Stimulated activated CD8-positive, alpha-beta memory T cell treated with anti-CD3 and anti-CD28 coated beads, Interleukin-15, amount 100 ng/mL, for 24 hours (primary cell): ENCODE measurements at places on chromosomes 1 and 21.

GRCh38 chr1:50421366-50421748 lies 1.9 kb downstream of the DMRTA2 start:
- DNase-seq = no peak

DNA sequence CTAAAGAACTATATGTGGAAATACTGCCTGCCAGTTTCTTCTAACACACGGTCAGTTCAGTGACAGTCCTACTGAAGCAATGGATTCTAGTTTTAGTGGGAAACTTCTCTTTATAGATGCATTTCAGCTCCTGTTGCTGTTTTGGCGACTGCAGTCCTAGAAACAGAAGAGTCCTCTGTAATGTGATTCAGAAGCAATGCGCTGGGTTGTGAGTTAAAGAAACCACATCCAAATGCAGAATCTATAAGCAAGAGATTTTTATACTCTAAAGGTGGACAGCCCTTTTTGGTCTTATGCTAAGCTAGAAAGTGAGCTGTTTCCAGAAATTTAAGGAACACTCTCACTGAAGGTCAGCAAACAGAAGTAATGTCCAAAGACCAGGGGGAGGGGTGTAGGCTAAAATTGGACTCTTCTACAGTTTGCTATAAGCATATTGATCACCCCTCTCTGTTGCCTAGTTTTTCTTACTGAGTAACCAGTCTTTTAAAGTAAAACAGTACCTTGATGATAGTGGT lies 30.8 kb downstream of the DUSP10 start:
- DNase-seq = no peak

DNA sequence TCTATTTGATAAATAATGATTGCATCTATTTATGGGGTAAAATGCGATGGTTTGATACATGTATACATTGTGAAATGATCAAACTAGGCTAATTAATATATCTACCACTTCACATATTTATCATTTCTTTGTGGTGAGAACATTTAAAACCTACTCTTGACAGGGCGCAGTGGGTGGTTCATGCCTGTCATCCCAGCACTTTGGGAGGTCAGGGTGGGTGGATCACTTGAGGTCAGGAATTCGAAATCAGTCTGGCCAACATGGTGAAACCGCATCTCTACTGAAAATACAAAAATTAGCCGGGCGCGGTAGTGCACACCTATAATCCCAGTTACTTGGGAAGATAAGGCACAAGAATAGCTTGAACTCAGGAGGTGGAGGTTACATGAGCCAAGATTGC lies 25.3 kb downstream of the PLEKHA6 start:
- DNase-seq = no peak

GRCh38 chr1:67558449-67559193 lies 126.4 kb upstream of the GADD45A start:
- DNase-seq = no peak

- DNase-seq = no peak
Observed at GRCh38 chr1:96721053-96721415, 550 bp upstream of the PTBP2 start.
